ENCODE measurements at places on chromosomes 3 and 15.
A peak's percentile ranks its signal among the peaks of the same experiment; 100 is the strongest.

- no peak for DNase-seq
- H3K36me3 ChIP-seq, result no peaks in the 10 kb centered on the region
- H3K27ac ChIP-seq, result no peak overlapping the region
- no peak overlapping the region for H3K4me3 ChIP-seq
These were observed 277.0 kb upstream of the LRRC3B start for GRCh38 chr3:26345613-26346012.

DNA sequence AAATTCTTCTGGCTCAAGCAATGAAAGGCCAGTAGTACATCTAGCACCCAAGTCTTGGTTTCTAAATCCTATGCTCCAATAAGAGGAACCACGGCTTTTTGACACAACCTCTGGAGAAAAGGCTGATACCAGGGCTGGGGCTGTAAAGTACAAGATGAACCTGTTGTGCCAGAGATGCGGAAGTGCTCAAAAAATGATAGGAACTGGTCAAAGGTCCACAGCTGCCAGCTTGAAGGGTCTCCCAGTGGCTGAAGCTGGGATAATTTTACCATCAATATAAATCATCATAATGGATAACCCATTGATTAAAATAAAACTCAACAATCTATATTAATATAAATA lies 558 bp upstream of the NCEH1 start:
- peaks cover 33% of the 10 kb centered on the region for H3K4me1 ChIP-seq
- H3K4me3 ChIP-seq, result peak overlapping the region; percentile 97
- peaks cover 7% of the 10 kb centered on the region for H3K36me3 ChIP-seq
- DNase-seq, result no peak

DNA sequence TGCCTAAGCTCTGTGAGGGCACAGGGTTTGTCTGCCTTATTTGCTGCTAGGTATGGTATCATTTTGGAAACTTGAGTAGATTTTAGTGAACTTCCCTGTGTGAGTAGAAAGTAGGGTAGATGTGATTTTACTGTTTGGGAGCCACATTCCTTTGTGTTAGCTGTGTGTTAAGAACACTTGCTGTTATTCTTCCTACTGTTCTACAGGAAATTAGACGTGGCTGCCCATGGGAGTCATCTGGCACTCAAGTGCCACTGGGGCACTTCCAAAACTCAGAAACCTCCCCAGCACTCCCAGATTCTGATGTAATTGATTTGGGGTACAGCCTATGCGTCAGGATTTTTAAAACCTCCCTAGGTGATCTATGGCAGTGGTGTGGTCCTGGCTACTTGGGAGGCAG lies 369.9 kb upstream of the C2CD4B start:
- H3K27me3 ChIP-seq, result peaks cover 33% of the 10 kb centered on the region
- DNase-seq, result no peak
- peaks cover 2% of the 10 kb centered on the region for H3K36me3 ChIP-seq
- H3K27ac ChIP-seq, result no peak overlapping the region
- H3K4me3 ChIP-seq, result no peak overlapping the region
- H3K4me1 ChIP-seq, result no peaks in the 10 kb centered on the region

- H3K4me3 ChIP-seq, result no peak overlapping the region
- peaks cover 9% of the 10 kb centered on the region for H3K4me1 ChIP-seq
These were observed 43.2 kb downstream of the EHHADH start for GRCh38 chr3:185210621-185211142.

- no peak for DNase-seq
- peaks cover 85% of the 10 kb centered on the region for H3K4me1 ChIP-seq
- H3K36me3 ChIP-seq, result peaks cover 24% of the 10 kb centered on the region
- H3K27ac ChIP-seq, result peak overlapping the region; percentile 74
- no peaks in the 10 kb centered on the region for H3K27me3 ChIP-seq
- H3K4me3 ChIP-seq, result peak overlapping the region; percentile 46
These were observed 51.3 kb downstream of the MBNL1 start for GRCh38 chr3:152319831-152320617.

GRCh38 chr15:85010386-85011159 lies 28.9 kb downstream of the PDE8A start:
- peaks cover 33% of the 10 kb centered on the region for H3K4me1 ChIP-seq
- peaks cover 2% of the 10 kb centered on the region for H3K36me3 ChIP-seq
- H3K27me3 ChIP-seq, result no peaks in the 10 kb centered on the region
- H3K4me3 ChIP-seq, result no peak overlapping the region

Measured in central memory CD8-positive, alpha-beta T cell (primary cell).